ENCODE measurements at places on chromosomes 7 and 10.

DNA sequence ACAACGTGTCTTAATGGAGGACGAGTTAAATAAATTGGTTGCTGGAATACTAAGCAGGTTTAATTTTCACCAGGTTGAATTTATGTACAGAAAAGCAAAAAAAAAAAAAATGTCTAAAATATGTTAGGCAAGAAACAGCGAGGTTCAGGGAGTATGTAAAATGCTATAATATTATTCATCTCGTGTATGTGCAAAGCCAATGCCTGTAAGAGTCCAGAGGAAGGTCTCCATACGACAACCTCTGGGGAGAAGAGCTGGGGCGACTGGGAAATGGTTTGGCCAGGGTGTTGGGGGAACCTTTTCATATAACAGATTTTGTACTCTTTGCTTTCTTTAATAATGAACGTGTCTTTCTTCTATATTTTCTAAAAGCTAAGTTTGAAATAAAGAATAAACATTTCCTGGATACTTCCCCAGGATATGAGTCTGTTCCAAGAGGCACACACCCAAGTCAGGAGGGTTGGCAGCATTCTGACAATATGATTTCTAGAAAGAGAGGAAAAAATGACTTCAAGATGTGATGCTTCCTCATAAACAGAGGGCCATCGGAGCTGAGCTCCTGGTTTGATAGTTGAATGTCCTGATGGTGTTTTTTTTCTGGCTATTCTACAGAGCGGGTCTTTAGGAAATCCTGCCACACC is 208.6 kb upstream of the MGMT start:
- DNase-seq = no peak

GRCh38 chr7:16299853-16300252 is 121.5 kb downstream of the CRPPA start:
- no peak for DNase-seq

DNA sequence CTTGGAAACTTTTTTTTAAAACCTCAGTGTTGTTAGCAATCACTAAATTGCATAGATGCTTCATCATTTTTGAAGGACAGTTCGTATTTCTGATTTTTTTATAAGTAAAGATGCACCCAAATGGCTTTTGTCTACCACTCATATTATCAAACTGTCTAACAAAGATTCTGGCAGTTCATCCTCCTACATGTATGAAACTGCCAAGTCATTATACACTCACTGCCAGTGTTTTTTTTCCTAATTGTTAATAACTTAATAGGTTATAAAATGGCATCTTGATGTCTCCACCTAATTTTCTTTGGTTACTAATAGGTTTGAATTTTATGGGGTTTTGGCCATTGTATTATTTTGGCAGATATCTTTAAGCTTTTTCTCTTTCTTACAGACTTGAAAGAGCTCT is 77.0 kb downstream of the HTR5A start:
- DNase-seq = no peak

GRCh38 chr10:129919358-129919757 is 44.7 kb downstream of the EBF3 start:
- no peak for DNase-seq

- no peak for DNase-seq
Observed at GRCh38 chr7:91288208-91288824, 24.1 kb downstream of the FZD1 start.

DNA sequence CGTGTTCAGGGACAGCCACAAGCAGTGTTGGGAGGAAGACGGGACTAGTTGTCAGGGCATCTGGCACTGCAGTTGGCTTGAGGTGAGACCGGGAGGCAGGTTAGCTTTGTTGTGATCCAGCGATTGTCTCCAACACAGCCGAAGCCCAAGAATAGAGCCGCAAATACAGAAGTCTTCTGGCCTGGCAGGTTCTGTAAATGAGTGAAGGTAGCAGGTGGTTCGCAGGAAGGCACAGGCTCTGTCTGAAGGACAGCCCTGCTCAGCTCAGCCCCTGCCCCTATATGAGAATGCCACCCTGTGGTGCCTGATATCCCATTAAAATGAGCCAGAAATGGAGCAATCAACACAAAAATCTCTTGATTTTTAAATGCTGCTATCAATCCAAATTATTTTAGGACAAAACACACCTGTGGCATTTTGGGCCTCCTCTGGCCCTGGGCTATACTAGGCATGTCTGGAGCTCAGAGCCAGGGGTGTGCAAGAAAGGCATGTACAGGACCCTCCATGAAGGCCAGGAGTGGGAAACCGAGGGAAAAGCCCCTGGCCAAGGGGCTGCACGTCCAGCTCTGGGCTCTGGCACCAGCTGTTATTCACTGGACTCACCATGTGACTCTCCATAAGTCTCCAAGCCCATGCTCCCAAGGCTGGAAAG is 11.2 kb upstream of the C10orf71 start:
- DNase-seq = no peak

GRCh38 chr7:79199961-79200360 is 253.5 kb downstream of the MAGI2 start:
- DNase-seq = no peak

- no peak for DNase-seq
Observed at GRCh38 chr10:110861930-110862649, 9.6 kb upstream of the PDCD4 start.

DNA sequence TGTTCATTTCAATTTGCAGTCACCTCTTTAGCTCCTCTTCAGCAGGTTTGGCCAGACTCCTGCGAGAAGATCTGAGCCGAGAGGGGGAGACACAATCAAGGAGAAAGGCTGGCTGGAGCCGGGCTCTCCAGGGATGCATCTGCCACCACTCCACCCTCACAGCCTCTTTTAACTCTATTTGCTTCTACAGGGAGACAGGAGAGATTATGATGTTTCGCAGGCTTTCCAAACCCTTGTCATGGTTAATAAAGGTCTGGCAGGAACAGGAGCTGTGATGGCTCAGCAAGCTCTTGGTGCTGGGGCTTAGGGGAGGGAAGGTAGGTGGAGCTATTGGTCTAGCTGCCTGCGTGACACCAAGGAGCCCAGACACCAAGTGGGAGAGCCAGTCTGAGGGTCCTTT is 448.1 kb upstream of the PODXL start:
- DNase-seq = no peak

GRCh38 chr10:7956508-7956907 is 98.0 kb upstream of the GATA3 start:
- no peak for DNase-seq

GRCh38 chr7:114977277-114977676 is 55.4 kb downstream of the MDFIC start:
- DNase-seq = no peak

DNA sequence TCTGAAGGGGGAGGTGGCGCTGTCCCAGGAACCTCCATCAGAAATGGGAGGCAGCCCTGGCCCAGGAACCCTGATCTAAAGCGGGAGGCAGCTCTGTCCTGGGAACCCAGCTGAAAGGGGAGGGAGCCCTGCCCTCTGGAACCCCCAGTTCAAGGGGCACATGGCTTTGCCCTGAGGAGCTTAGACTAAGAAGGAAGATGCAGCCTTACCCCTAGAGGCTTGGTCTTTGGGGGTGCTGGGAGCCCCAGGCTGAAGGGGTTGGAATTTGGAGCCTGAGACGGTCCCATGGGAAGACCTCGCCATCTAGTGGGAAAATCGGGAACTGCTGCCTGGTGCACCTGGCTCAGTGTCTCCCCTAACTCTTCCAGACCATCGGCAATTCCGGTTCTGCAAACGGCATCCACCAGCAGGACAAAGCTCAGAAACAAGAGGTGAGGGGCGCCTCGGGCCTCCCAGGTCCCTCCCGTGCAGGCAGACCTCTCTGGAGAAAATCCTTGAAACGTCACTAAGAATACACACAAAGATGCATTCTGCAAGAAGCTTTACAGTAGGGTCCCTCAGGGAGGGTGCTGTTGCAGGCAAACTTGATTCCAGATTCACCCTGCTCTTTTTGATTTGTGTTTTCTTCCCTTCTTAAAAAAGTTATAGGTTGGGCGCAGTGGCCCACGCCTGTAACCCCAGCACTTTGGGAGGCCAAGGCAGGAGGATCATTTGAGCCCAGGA is 52.4 kb upstream of the GTF2IRD1 start:
- peak; percentile 37 for DNase-seq

GRCh38 chr10:126593968-126594701 is 76.4 kb downstream of the C10orf90 start:
- no peak for DNase-seq

DNA sequence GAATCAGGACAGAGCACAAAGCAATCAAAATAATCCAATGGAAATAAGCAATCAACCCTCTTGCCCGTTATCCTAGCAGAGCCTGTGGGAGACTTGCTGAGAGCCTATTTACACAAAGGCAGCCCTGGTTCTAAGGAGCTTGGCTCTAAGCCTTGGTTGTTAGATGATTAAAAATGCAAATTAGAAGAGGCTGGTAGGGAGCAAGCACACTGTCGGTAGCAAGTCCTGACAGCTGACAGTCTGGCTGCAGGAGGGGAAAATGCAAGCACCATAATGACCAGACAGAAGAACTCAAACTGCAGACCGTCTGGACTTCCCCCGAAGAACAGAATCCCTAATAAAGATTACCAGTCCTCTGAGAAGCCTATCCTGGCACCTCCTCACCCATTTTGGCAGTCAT is 131.8 kb upstream of the CTTNBP2 start:
- no peak for DNase-seq

DNA sequence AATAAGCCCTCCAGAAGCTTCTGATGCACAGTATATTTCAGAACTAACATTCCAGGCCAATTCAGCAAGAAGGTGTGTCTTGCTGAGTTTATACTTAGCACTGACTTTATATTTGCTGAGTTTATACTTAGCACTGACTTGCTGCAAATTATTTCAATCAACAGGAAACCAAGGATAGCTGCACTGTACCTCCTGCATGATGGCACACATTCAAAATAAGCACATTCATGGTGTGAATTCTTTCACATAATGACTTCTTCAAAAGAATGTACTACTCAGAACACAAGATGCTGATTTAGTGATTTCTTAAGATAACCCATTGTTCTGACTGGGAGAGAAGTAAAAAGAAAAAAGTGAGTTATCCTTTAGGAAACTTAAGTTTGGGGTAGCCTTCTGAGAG is 52.0 kb downstream of the JAZF1 start:
- DNase-seq = no peak

DNA sequence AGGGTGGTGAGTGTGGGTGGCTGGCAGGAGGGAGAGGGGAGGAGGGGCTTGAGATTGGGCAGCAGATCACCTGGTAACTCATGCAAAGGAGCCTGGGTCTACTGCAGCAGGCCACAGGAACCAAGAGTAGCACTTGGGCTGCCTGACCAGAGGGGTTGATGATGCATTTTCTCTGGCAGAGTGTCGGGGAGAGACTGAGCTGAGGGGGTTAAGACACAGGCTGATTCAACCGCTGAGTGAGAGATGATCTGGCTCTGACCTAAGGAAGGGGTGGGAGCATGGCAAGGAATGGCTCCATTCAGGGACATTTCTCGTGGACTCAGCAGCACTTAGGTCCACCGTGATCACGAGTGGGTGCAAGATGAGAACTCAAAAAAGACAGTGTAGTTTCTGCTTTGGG is 115.5 kb upstream of the STK17A start:
- no peak for DNase-seq

DNA sequence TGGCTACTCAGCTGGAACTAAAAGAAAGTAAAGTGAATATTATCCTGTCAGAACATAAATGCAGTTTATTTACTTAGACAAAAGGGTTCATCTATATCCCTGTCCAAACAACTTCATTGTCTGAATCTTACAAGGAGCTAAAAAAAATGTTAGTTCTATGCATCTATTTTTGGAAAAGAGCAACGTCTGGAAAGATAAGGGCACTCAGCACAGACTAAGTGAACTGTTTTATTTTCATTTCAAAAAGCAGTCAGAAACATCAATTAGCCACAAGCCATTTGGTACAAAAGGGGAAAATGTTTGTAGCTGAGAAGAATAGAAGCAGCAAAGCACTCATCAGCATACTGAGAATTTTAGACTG is 245.5 kb downstream of the FOXP2 start:
- no peak for DNase-seq

DNA sequence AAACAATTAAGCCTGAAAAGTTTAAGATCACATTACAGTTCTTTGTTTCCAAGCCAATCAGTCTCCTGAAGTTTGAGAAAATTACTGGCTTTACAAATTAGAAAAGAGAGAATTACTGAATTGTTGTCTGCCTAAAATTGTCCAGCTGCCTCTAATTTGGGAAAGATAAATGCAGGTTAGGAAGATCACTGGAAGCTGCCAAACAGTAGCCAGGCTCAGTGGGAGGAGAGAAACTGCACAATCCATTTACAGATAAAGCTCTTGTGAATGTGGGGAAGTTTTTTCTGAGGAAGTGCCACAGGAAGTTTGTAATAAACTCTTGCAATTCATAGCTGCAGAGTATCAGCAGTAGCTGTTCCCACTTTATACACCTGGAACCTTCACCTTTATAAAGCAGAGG is 100.7 kb downstream of the IQUB start:
- no peak for DNase-seq

- DNase-seq = no peak
Observed at GRCh38 chr7:80942261-80943041, 23.6 kb upstream of the SEMA3C start.

DNA sequence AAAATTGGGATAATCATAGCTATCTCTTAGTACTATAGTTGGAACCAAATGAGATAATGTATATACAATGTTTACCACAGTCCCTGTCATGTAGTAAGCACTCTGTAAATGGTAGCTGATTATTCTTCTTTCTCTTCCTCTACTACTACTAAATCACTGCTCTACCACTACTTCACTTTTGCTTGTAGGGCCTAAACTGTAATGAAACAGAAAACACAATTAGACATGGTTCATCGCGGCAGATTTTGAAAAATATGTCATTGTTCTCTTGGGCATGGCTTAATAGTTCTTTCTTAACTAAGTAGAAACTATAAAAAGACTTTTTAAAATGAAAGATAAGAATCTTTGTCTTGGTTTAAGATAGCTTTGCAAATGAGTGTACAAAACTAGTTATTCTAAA is 34.9 kb downstream of the R3HCC1L start:
- DNase-seq = no peak

DNA sequence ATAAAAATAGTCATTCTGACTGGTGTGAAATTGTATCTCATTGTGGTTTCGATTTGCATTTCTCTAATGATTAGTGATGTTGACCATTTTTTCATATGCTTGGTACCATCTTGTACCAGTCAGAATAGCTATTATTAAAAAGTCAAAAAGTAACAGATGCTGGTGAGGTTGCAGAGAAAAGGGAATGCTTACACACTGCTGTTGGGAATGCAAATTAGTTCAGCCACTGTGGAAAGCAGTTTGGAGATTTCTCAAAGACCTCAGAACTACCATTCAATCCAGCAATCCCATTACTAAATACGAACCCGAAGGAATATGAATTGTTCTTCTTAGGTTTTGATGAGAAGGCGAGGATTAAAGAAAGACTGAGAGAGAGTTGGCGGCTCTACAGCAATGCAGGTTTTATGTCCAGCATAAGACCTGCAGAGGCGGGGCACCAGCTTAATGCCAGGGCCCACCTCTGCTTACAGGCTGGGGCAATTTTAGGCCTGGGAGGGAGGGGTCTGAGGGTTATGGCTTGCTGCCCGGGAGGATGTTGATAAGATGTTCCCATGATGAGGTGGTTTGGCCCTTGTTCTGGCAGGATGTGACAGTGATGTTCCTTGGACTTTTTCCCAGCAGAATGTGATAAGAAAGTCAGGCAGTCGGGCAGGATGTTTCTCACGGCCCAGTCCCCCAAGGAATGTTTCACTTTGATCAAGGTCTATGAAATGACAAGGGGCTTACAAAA is 74.4 kb downstream of the MEST start:
- DNase-seq = no peak

Data from stimulated activated CD8-positive, alpha-beta memory T cell treated with anti-CD3 and anti-CD28 coated beads, Interleukin-12 subunit alpha, Interleukin-12 subunit beta, amount 100 ng/mL, for 4 hours (primary cell).